ENCODE measurements at places on chromosomes 2 and 18.
A peak's percentile ranks its signal among the peaks of the same experiment; 100 is the strongest.

DNA sequence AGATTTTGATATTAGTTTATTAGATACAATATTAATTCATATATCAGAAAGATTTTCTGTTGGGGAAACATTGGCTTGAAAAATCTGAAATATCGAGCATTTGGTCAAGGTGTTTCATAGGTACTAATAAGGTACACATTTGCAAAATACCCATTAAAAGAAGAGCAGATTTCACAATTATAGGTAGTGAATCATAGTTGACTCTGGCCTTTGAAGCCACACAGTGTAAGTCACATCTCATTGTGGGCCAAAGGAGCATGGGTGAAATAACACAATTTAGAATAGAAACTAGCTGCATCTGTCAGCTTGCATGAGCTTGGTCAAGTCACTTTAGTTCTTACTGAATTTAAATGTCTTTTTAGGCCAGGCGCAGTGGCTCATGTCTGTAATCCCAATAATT is 4.9 kb downstream of the KDM3A start:
- no peak for DNase-seq

- no peak for DNase-seq
These were observed 8.0 kb downstream of the ZNF516 start for GRCh38 chr18:76487070-76487469.

GRCh38 chr2:240814946-240815760 is 4.9 kb downstream of the KIF1A start:
- no peak for DNase-seq

DNA sequence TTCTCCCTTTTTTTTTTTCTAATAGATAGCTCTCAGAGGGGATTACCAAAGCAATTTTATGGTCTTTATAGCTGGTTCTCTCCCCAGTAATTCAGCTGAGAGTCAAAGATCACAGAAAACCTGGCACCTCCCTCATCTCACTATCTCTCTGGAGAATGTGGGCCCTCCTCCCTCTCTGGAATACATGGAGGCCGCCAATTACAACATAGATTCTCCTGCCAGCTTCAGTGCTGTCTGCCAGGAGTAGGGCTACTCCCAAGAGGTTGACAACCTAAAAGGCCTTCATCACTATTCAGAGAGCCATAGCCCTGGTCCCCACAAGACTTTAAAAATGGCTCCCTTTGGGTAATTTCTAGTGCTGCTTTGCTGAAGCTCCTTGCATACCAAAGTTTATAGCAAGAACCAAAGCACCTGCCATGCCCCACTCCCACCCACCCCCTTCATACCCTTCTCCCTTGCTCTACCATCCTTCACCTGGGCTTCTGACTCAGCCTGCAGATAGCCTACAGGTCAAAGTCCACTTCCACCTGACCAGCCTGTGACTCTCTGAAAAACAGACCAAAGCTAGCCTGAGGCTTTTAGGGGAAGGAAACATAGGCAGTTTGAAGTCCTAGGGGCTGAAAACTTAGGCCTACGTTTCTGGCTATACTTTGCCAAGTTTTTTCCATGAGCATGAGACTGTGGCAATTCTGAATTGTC is 472.3 kb downstream of the TNS1 start:
- no peak for DNase-seq

- DNase-seq = no peak
These were observed 85.5 kb downstream of the SCN1A start for GRCh38 chr2:166042356-166042755.

GRCh38 chr18:10190564-10190963 is 263.9 kb upstream of the APCDD1 start:
- DNase-seq = no peak

- no peak for DNase-seq
These were observed 276.3 kb downstream of the TSN start for GRCh38 chr2:122031544-122032263.

- no peak for DNase-seq
These were observed 2.4 kb upstream of the NEDD4L start for GRCh38 chr18:58041633-58042032.

- DNase-seq = no peak
These were observed 8.9 kb downstream of the SH2D6 start for GRCh38 chr2:85427300-85427835.

- peak; percentile 62 for DNase-seq
These were observed at the start of gene EFEMP1 for GRCh38 chr2:55923091-55923981. Gene EFEMP1 (minus strand): TSS chr2:55923782. CDS start chr2:55922440, 1,342 bp downstream.

DNA sequence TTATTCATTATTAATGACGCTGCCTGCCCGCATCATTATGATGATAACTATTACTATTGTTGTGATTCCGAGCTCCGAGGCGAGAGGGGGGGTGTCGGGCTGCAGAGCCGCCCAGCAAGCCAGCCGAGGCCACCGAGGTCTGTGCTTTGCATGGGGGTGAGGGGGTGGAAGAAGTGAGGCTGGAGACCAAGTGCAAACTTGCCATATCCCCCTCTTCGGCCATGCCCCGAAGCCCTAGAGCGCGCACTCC is 3.6 kb downstream of the BCL11A start:
- no peak for DNase-seq

GRCh38 chr2:145563741-145564615 is 1044.1 kb upstream of the ZEB2 start:
- DNase-seq = no peak

DNA sequence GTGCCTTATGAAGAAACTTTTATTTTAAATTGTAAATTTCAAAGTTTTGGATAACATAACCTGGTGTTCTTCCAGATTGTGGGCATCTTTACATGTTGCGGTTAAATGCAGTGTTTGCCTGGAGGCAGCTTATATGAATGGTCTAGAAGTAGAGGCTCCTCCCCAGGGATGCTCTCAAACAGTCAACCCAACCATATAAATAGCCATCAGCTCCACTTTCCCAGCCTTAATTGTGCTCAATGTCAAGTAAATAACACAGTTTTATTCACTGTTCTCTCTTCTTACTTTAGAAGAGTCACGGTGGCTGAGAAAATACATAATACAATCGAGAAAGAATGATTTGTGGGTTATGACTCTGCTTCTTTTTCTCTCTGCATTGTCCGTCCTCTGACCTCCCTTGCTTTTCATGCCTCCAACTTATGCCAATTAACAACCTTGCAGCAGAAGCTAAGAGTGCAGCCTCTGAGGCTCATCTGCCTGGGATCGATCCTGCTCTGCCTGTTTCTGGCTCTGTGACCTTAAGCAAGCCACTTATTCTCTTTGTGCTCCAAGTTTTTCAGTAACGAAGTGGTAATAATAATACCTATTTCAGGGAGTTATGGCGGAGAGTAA is 100.3 kb downstream of the DAW1 start:
- no peak for DNase-seq

DNA sequence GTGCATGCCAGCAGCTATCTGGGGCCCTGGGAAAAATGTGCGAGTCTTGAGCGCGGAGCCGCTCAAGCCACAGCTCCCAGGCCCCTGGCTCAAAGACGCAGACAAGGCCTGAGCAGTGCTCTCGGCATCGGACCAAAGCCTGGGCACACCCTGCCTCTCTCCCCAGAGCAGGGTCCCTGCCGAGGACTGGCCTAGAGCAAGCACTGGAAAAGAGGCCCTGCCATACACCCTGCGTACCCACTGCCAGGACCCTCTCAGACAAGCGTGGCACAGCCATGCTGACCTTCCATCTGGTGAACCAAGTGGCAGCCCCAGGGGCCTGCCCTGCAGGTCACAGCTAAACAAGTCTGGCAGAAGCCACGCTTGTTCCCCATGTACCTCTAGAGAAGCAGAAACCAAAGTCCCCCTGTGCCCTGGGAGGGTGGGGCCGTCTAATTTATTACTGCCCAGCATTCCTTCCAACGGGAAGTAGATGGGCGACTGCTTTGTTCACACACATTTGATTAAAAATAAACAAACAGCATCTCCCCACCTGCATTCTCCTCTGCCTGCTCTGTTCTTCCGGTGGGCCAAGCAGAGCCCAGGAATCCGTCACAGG is 14.0 kb downstream of the STK25 start:
- no peak for DNase-seq

DNA sequence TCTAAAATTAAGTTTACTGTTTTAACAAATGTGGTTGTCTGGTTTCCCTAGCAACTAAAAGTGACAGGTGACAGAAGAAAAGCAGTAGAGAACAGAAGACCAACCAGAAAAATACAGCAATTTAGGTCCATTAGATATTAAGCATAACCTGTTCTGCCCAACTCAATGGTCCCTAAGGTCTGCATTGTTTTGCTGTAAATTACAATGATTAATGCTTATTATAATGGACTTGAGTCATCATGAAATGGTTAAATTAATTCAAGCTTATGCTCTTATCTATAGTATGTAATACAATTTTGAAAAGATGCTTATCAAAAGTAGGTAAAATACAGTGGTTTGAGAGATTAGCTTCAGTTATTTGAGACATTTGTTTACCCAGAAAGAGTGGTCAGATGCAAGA is 378.0 kb downstream of the GRB14 start:
- DNase-seq = no peak

- DNase-seq = no peak
These were observed 43.5 kb upstream of the ITSN2 start for GRCh38 chr2:24403832-24404212.

GRCh38 chr2:207750876-207751275 is 18.8 kb downstream of the FZD5 start:
- no peak for DNase-seq

DNA sequence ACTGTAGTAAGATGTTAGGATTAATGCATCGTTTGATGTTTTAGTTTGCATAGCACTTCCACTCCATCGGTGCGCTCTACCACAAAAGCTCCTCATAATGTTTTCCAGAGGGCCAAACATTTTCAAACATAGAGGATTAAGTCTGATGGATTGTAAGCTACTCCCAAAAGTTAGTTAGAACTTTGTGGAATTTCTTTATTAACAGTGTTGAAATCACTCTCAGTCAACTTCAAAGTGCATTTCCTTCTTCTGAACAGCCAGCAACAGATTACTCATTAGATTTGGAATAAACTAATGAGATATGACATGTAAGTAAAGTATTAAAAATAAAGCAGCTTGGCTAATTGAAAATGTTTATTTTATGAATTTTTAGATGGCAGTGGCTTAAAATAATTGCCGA is 30.1 kb upstream of the CTAGE1 start:
- no peak for DNase-seq

GRCh38 chr2:46704041-46704440 is 211.6 kb downstream of the MCFD2 start:
- DNase-seq = no peak

Measured in HEK293T (cell line).